ENCODE measurements at places on chromosomes 11 and 22.

- DNase-seq = peak; percentile 70
Measured at GRCh38 chr22:48782811-48783511, 1044.7 kb downstream of the BRD1 start.

GRCh38 chr11:82776377-82776776, 42.7 kb upstream of the FAM181B start:
- no peak for DNase-seq

DNA sequence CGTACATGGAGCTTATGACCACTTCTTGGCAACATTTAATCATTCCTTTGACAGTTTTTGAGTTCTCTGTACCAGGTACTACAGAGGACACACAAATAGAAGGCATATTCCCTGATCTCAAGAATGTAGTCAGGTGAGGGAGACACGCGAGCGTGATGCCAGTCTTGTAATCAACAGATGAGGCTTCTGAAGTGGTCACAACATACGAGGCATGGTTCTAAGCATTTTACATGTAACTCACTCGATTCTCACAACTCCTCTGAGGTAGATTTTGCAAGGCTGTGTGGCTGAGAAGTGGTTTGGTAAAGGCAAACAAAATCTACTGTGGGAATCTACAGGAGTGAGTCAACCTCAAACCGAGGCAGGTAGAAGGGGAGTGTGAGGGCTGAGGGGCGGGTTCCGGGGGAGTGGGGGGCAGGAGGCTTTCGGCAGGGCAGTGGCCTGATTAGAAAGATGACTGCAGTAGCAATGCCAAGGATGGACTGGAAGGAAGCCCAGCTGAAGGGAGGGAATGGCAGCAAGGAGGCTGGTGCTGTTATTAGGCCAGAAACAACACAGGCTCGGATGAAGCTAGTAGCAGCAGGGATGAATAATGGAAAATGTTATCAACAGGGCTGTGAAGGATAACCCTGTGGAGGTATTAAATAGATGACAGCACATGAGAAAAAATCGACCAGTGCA, 63.8 kb downstream of the ST14 start:
- no peak for DNase-seq

- no peak for DNase-seq
Measured at GRCh38 chr11:79265756-79266322, 175.0 kb downstream of the TENM4 start.

GRCh38 chr11:78926633-78927338, 352.1 kb upstream of the NARS2 start:
- no peak for DNase-seq

GRCh38 chr11:111559800-111560464, 19.4 kb downstream of the LAYN start:
- DNase-seq = no peak

DNA sequence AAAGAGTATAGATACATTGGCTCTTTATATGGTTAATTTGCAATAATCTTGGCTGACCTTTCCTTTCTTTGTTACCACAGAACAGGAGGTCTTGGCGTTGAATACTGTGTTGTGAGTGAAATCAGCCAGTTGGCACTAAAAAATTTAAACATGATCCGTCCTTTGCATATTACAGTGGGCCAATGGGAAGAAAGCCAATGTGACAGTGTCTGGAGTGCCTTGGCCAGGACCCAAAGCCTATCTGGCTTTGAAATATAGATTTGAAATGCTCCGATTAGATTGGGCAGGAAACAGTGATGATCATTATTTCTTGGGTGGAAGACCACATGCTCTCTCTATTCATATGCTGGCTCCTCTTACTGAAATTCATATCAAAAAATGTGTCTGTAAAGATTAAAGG, 339.6 kb upstream of the ANO3 start:
- no peak for DNase-seq

GRCh38 chr11:131739243-131739882, 368.9 kb downstream of the NTM start:
- DNase-seq = no peak

DNA sequence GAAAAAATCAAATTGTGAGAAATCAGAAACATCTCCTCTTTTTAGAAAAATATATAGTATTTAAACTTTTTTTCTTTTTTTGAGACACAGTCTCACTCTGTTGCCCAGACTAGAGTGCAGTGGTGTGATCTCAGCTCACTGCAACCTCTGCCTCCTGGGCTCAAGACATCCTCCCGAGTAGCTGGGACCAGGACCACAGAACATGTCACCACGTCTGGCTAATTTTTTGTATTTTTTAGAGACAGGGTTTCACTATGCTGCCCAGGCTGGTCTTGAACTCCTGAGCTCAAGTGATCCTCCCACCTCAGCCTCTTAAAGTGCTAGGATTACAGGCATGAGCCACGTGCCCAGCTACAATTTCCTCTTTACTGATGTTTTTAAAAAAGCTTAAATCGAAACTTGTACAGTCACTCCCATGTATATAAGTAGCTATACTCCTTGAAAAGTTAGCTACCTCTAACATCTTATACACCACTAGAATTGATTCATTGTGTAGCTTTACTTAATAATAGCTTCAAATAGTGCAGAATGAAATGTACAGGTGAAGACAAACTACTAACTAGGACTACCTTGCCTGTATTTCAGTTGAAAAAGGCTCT, 10.3 kb downstream of the EIF4G2 start:
- DNase-seq = no peak

DNA sequence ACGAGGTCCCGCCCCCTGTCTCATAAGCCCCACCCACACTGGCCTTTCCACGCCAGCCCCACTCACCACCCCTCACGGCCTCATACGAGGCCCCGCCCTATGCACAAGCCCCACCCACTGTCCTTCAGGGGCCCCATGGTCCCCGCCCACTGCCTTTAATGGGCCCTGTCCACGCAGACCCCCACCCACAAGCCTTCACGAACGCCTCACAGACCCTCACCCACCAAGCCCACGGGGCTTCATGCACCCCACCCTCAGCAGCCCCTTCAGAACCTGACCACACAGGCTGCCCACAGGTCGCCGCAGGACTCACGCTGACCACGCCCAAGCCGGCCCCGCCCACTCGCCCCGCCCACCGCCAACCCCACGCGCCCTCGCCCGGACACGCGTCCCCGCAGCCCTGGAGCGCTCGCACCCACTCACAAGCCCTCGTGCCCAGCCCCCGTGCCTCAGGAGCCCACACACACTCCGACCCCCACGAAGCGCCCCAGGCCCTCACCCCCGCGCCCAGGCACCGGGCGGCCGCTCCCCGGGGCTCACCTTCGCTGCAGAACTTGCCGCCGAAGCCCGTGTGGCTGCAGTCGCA, 10.5 kb downstream of the NRXN2 start:
- DNase-seq = no peak

DNA sequence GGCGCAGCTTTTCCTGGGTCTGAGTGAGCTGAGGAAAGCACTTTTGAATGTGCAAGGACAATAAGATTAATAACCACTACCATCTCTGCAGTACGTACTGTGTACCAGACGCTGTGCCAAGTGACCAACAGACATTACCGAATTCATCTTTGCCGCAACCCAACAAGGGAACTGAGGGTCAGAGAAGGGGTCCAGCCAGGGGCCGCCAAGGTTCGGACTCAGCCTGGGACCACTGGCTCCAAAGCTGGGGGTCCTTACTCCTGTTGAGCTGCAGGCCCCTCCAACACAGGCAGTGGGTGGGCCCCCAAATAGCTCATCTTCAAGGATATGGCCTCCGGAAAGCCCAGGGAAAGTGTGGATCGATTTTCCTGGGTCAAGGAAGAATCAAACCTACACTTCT, 55.0 kb upstream of the EMID1 start:
- DNase-seq = no peak

DNA sequence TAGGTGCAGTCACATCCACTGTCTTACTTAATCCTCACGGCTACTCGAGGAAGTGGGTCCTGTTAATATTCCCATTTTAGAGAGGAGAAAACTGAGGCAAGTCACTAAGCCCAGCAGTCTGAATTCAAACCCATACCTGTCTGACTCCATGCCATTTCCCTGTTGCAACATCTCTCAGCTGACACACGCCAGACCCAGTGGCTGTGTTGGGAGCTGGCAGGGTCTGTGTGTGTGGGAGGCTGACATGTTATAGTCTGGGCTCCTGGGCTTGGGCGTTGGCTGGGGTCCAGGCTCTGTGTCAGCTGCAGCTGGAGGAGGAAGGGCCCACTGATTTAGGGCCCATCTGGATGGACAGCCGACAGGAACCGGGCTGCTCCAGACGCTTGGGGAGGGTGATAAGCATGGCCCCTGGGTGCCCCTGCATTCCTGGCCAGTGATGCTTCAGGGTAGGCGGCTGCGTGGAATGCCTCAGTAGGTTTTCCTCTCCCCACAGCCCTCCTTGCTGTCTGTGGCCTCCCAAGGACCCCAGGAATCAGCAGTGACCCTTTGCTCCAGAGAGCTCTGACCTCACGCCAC, 562.5 kb downstream of the MN1 start:
- DNase-seq = peak; percentile 76

DNA sequence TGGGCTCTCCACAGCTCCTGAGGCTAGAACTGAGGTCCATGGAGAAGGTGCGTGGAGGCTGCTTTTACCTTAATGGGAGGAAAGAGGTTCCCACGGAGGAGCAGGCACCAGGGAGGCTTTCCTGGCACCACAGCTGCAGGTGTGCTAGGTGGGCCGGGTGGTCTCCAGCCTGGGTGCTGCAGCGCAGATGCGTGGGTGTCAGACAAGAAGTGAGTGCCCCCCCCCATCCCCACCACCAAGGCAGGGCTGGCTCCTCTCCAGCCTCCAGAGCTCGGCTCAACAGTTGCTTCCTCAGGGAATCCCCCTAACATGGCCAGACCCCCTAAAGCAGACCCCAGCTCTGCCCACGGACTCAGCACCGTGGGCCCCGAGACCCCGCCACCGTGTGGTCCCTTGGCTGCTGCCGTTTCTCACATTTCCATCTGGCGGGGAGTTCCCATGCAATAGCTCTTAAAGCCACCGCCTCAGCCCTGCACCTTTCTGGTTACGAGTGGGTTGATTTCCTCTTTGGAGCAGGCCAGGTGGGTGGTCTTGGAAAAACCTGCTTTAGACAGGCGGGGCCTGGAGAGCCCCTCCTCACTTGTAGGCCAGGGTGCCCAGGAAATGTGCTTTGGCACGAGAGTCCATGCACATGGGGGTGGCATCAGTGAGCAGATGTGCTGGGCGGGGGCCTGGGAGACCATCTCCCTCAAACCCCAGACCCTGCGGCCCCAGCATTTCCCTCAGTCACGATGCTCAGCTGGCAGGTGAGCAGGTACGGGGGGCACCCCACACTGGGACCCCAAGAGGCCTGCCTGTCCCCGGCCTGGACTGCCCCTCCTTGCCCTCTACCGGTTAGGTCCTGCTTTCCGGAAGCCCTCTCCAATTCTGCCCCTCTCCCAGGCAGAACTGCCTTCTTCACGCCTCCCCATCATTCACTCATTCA, 93.7 kb downstream of the ARHGAP8 start:
- DNase-seq = no peak

DNA sequence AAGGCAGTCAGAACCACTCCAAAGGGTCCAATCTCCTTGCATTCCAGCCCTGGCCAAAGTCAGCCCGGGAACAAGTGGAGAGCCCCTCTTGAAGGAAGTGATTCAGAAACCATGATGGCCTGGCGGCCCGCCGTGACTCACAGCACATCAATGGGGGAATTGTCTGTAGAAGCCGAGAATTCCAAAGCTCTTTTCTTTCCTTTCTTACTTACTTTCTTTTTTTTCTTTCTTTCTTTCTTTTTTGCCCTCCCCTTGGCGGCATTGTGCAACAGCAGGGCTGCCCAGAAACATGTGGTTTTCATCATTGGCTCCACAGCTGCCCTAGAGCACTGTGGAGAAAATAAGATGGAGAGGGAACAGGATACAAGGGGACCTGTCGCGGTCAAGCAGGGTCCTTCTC, 140.2 kb upstream of the TIMP3 start:
- no peak for DNase-seq

DNA sequence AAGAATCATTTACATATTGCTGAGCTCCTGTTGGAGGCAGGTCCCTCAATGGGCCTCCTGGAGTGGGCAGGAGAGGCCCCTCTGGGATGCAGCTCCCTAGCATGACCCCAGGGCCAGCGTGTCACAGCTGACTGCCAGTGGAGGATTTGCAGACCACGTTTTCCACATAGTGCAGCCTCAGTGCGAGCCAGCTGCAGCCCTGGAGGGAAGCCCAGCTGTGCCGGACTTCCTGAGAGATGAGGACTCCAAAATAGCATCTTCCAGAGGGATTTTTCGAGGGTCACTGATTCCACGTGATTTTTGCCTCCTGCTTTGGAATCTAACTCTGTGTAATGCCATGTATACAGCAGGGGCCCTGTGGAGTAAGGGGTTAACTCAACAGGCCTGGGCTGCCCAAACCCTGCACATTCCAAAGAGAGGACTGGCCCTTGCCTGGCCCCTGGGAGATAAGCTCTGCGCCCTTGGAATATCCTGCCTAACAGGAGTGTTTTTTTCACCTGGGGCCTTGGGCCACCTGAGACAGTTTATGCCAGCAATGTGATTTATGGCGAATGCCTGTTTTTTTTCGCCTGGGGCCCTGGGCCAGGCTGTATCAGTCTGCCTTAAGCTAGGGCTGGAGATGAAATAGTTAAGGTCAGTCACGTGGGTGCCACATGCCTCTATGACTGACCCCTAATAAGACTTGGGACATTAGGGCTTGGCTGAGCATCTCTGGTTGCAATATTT, 47.4 kb downstream of the RPS6KA4 start:
- DNase-seq = no peak

DNA sequence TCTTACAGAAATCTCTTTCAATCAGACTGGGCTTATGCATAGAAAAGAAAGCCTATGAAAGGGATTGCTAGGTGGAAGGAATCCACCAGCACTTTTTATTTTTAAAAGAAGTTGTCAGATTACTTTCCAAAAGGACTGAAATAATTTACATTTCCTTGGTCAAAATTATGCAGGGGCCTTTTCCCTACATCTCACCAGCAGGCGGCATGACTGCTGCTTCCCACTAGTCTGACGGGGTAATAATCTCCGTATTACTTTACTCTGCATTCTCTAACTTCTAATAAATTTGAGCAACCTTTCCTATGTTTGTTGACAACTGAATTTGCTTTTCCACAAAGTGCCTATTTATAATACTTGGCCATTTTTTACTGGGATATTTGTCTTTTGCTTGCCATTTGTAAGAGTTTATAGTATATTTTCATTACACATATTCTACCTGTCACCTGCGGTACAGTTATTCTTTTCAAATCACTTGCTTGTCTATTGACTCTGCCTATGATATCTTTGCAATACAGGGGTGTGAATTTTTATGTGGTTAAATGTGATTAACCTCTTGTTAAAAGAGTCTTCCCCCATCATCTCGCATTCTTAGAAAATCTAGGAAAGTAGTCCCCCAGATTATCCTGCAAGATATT, 51.9 kb upstream of the USP47 start:
- DNase-seq = no peak

GRCh38 chr11:111674941-111675340, 72.7 kb downstream of the SIK2 start:
- no peak for DNase-seq

DNA sequence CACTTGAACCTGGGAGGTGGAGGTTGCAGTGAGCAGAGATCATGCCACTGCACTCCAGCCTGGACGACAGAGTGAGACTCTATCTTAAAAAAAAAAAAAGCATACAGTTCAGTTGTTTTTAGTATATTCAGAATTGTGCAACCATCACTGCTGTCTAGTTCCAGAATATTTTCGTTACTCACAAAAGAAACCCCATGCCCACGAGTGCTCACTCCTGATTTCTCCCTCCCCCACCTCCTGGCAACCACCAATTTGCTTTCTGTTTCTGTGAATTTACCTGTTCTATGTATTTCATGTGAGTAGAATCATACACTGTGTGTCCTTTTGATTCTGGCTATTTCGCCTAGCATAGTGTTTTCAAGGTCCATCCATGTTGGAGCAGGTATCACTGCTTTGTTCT, 24.8 kb downstream of the PTPRJ start:
- DNase-seq = no peak

- DNase-seq = no peak
Measured at GRCh38 chr11:297586-298405, 1.5 kb downstream of the IFITM5 start.
